Epithelial cell of proximal tubule (primary cell): ENCODE measurements at places on chromosomes 5 and 9. TPM values are rescaled to one million over a fixed set of nuclear protein-coding genes. Genes with fewer than 3 reads are reported as not detected.

GRCh38 chr9:99851500-99851822, 29.8 kb downstream of the NR4A3 start:
- DNase-seq: no peak

- DNase-seq: no peak
Observed at GRCh38 chr5:139839232-139839815, 43.7 kb downstream of the PSD2 start.

GRCh38 chr5:41878643-41879478, 8.6 kb upstream of the OXCT1 start:
- DNase-seq: no peak

The EXOC3 gene
- 23.8 and 27.2 TPM in 2 replicates for total RNA-seq

The HMGXB3 gene
- 28.4 and 29.1 TPM in 2 replicates for total RNA-seq
